NCI-H460 (cell line): ENCODE measurements at places on chromosomes 11 and 22. TPM values are rescaled to one million over a fixed set of nuclear protein-coding genes. Genes with fewer than 3 reads are reported as not detected.

GRCh38 chr11:68687986-68688385, 3.6 kb downstream of the GAL start:
- DNase-seq, result no peak

GRCh38 chr11:114340311-114341131, 44.3 kb downstream of the NNMT start:
- peak; percentile 45 for DNase-seq

GRCh38 chr11:120929664-120930154, 94.2 kb upstream of the TBCEL start:
- peak; percentile 12 for DNase-seq

Gene PKNOX2
- not detected in 2 replicates for total RNA-seq
